GM13976 (cell line): ENCODE measurements at places on chromosomes 6 and 20.

- peak; percentile 52 for DNase-seq
Observed at GRCh38 chr6:24666097-24666640, 530 bp downstream of the TDP2 start.

DNA sequence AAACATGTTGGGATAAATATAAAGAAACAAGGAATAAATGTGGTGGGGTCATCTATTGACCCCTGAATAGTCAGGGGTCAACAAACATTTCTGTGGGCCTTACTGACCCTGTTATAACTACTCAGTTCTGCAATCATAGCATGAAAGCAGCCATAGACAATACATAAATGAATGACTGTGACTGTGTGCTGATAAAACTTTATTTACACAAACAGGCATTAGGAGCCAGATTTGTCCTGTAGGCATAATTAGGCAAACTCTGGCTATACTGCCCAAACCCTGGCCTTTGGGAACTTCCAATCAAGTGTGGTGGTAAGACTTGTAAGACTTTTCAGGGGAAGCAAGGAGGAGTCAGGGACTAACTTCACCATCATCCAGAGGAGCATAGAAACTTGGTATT lies 222.7 kb downstream of the KHDC1L start:
- DNase-seq = no peak

DNA sequence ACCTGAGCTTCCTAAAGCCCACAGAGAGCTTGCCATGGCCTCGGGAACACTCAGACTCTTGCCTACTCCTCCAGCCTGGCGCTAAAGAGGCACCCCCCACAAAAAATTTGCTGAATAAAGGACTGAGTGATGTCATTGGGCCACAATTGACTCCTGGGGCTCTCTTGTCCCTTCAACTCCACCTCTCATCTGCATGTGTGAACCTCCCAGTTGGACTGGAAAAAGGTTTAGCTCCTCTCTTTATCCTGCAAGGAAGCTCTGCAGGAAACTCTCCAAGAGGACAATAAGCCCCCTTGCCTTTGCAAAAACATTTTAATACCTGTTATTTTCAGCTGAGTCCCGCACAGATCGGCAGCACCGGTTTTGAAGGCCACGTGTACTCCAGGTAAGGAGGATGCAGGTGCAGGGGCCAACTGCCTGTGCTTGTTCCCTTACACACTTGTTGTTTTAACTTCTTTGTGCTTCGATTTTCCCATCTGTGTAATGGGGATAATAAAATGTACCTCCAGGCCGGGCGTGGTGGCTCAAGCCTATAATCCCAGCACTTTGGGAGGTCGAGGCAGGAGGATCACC lies 107.3 kb downstream of the TFAP2C start:
- no peak for DNase-seq

DNA sequence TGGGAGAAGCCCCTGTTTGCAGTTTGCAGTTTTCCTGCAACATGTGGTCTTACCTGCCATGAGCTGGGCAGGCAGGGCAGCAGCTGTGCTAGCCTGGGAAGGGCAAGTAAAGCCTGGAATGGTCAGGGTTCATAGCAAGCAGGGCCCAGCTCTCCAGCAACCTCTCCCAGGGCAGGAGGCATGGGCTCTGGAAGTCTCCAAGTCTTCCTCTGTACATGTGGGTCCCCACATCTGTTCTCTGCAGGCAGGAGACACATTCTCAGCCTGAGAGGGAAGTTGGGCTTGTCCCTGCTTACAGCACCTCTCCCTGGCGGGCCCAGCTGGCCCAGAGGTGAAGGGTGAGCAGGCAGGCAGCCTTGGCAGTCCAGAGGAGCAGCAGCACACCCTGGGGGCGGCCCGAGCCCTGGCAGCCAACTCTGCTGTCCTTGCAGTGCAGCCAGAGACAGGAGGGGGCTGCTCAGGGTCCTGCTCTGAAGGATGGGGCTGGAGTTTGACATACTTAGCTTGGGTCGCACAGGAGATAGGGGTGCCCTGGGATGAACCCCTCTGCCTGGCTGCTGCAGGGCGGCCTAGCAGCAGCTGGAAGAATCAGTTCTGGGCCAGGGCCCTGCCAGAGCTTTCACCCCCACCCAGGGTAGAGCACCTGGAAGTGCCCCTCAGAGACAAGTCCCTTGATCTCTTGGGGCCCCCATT lies 176.0 kb downstream of the MRPL14 start:
- no peak for DNase-seq

DNA sequence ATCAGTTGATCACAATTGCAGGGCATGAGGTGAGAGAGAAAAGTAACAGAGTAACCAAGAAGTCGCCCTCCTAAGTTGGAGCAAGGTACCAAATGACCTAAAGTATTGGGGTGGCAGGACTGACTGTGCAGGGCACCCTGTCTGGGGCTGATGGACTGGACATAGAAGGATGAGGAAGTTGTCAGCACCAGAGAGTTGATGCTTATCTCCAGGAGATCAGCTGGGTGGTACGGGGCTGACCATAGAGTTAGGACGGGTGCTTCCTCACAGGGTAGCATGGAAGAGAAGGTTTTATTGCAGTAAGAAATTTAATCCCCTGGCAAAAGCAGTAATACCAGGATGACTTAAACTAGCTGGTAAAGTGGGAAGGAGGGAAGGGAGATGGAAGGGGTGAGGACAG lies 66.7 kb downstream of the TMEM170B start:
- no peak for DNase-seq

DNA sequence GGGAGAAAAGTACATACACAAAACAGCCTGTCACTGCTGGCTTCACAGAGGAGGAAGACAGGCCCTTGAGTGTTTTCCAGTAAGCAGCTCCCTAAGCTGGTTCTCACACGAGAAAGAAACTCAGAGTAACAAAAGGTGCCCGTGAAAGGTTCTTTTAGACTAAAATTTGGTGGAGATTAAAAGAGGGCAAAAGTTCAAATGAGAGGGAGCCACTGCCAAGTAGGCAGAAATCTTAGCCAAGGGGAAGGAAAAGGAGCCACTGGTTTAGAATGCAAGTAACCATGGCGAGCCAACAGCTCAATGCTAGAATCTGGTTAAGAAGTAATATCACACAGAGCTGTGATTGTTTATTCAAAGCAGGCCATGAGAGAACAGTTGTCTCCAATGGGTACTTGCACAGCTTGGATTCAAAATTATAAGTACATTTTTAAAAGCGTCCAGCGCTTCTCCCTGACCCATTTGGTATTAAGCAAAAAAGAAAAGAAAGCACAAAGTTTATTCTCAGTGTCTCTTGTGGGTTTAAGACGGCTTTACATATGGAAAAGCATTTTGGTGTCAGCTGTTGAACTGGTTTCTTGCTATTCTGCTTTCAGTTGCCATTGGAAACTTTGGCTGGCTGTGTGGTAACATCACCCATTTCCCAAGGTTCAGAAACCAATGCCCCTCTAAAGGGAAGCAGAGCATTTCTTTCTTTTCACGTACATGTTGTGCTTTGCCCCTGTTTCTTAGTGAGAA lies 648.5 kb downstream of the RNF144B start:
- DNase-seq = no peak

DNA sequence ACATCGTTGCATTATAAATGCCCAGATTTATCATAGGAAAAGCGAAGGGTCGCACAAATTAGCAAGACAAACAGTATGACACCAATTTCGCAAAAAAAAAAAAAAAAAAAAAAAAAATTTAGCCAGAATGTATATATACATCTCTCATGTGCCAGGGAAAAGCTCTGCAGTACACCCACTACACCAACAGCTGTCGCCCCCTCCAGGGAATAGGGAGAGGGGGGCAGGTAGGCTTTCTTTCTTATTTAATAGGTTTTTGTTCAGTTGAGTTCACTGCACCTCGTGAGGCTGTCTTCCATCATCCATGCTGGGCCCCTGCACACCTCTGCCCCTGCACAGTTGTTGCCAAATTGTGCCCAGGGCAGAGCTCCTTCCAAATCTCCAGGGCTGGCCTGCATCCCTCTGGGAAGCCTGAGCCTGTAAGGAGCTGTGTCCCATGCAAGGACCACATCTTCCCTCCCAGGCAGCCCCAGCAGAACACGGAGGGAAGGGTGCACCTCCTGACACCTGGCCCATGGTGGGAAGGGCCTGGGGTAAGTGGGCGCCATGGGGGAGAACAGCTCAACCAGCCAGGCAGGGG lies 85.4 kb downstream of the NINL start:
- DNase-seq = no peak

DNA sequence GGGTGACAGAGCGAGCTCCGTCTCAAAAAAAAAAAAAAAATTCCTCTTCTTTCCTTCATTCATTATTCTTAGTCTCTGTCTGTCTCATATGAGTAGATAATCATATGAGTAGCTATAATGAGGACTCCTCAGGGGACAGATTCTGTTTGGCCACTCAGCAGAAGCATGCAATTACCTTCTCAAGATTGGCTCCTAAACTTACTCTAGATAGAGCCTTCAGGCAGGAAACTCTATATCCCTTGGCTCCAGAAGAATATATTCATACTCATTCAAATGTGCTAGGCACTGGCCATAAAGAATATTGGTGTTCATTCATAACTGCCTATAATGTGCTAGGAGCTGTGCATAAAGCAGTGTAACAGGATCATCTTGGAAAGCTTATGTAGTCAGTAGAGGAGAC lies 2.2 kb upstream of the ACAT2 start:
- no peak for DNase-seq

DNA sequence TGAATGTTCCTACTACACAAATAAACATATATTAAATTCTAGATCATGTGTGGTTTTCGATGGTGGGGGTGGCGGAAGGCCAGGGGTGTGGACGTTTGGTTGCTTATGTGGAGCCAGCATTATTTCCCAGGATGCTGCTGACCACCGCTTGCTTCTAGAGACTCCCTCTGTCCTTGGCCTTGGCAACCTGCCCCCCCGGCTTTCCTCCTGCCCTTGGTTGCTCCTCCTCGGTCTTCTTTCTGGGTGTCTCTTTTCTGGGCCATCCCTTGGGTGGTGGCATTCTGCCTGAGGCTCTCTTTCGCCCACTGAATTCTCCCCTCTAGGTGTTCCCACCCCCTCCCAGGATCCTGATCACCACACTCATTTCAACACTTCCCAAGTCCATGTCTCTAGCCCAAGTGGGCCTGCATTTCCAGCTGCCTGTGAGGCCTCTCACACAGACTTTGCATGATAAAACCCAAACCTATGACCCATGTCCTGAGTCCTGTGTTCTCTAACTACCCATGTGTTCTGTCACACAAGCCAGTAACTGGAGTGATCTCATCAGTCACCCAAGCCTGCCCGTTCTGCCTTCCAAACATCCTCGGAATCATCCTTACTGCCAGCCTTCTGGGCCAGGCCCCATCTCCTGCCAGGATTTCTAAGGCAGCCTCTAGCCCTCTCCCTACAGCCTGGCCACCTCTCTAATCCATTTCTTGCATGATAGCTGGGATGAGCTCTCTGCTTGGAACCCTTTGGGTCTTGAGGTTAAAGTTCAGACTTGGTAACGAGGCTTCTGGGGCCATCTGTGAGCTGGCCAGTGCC lies 71.2 kb downstream of the CDS2 start:
- DNase-seq = no peak

DNA sequence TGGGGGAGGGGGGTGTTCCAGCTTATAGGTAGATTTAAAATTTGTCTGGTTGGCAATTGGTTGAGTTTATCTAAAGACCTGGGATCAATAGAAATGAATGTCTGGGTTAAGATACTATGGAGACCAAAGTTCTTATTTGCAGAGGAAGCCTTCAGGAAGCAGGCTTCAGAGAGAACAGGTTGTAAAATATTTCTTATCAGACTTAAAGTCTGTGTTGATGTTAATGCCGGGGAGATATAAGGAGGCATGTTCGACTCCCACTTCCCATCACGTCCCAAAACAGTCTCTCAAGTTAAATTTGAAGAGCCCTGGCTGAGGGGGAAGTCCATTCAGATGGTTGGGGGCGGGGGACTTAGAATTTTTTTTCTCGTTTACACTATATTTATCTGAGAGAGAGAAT lies 12.3 kb upstream of the BLCAP start:
- no peak for DNase-seq

GRCh38 chr6:119330520-119331113 lies 18.9 kb downstream of the MAN1A1 start:
- DNase-seq = no peak

GRCh38 chr20:4324611-4325243 lies 309.4 kb upstream of the RNF24 start:
- no peak for DNase-seq

DNA sequence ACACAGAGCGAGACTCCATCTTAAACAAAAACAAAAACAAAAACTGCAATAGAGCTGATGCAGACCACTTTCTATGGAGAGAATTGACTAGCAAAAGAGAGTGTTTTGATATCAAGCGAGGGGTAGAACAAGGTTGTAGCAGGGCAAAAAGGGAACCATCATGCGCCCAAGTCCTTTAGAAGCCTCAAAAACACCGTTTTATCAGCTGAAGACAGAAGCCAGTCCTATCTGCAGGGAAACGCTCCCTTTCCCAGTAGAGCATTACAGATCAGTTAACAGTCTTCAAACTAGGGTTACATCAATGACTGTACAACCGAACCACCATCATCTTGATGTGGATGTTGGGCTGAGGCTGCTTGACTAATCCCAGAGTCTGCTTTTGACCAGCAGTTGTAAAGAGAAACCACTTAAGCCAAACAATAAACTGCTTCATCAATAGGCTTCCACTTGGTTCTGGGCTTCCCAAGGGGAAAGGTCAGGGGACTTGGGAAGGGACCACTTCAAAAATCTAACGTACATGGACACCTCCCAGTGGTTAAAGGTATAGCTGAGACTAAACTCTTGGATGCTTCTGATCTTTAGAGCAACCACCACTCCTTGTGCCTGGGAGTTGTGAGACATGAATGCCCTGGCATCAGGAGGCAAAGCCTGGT lies 59.6 kb upstream of the SPDEF start:
- DNase-seq = no peak

DNA sequence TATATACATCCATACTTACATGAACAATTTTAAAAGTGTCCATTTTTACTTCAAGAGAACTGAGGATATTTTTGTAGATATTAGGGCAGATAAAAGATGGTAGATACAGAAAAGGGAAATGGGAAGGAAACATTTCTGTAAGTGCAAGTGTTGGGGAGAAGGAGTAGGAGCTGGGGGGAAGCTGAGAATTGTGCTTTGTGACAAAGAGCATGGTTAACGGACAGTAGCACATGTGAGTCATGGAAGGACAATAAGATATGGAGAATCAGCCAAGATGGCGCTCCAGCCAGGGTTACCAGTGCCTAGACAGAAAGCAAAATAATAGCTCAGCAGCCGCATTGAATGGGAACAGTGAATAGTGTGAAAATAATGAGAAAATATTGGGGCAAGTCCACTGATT lies 12.7 kb upstream of the HLA-DRB1 start:
- DNase-seq = no peak

DNA sequence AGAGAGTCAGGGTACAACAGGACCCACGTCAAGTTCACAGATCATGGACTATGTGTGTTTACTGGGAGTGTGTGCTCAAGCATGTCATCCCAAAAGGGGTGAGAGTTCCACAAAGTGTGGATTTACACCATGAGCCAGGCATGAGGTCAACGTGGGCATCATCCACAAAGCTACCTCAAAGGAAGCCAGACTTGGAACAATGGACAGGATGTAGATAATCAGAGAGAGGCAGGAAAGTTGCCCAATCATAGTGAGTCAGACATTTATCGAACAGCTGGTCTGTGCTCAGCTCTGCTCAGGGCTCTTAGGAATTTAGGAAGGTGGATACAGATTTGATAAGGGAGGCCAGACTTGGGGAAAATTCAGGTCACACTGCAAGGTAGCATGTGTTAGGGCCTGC lies 317.2 kb upstream of the CDYL start:
- no peak for DNase-seq

GRCh38 chr6:100392423-100392822 lies 72.3 kb downstream of the SIM1 start:
- DNase-seq = no peak

- DNase-seq = peak; percentile 70
Observed at GRCh38 chr6:148947621-148948444, 201.0 kb downstream of the UST start.
